MV-4-11 (cell line): ENCODE measurements at places on chromosomes 3 and 15.

DNA sequence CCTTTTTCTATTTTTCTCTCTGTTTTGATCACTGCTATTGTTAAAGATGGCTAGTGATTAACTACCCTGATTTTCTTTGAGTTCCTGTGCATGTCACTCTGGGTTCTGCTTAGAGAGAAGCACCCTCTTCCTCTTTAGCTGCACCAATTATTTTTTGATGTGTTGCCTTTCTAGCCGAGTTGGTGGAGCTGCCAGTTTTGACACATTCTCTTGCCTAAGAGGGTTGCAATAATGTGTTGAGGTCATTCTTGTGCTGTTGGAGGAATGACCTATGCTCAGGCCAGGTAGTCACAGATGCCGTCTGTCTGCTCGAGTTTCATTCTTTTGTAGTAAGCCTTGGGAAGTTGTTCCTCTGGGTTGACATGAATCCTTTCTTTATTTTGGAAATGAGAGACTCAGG, 84.6 kb upstream of the DPH6 start:
- peak; percentile 81 for DNase-seq

DNA sequence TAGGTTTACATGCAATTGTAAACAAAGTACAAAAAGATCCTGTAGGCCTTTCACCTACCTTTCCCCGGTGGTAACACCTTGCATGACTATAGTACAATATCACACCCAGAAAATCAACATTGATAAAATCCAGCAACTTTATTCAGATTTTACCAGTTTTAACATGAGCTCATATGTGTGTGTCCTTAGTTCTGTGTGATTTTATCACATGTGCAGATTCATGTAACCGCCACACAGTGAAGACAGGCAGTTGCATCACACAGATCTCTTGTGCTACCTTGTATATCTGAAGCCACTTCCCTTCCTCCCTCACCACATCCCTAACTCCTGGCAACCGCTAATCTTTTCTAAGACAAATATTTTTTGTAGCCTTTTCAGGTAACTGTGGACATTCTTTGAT, 183.5 kb upstream of the C2CD4B start:
- peak; percentile 73 for DNase-seq

GRCh38 chr15:100959066-100960050, 40.2 kb downstream of the LRRK1 start:
- peak; percentile 46 for DNase-seq

DNA sequence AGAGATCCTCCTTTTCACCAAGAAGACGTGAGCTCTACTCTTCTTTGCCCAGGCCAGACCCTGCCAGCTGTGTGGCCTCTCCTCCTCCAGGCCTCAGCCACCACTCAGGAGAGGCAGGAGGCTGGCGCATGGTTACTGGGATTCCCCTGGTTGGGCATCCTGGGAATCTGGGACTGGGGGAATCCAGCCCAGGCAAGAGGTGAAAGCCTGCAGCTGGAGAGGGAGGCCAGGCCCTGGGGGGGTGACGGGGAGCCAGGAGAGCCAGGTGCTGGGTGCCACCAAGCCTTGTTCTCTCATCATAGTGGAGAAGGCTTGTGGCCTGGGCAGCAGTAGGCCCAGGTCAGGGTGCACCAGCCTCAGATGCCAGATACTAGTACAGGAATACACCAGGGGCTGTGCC, 6.2 kb downstream of the CCDC9B start:
- no peak for DNase-seq

- no peak for DNase-seq
Measured at GRCh38 chr3:260898-261297, 64.3 kb downstream of the CHL1 start.

- peak; percentile 58 for DNase-seq
Measured at GRCh38 chr15:51448622-51449399, 107.4 kb downstream of the GLDN start.

- DNase-seq, result no peak
Measured at GRCh38 chr3:98772022-98772421, 8.9 kb downstream of the ST3GAL6 start.

GRCh38 chr3:173038484-173038871, 102.6 kb downstream of the SPATA16 start:
- DNase-seq, result no peak

DNA sequence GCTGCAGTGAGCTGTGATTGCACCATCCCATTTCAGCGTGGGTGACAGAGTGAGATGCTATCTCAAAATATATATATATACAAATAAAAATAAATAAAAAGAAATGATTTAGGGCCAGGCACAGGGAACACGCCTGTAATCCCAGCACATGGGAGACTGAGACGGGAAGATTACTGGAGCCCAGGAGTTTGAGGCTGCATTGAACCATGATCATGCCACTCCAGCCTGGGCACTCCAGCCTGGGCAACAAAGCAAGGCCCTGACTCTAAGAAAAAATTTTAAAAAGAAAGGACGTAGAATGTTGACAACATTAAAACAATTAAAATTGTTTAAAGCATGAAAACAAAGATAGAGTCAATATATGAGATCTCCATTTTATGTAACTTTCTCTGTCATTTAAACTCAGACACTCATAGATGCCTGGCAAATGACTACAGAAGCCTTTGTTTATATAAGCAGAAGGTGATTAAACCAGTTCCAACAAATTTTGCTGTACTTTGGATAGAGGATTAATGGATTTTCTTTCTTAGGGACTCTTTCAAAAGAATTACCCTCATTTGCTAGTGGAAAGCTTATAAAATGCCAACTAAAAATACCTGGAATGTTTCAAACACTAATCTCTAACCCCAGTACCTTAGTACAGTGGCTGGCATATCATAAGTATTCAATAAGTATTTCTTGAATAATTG, 10.7 kb upstream of the TRPM7 start:
- DNase-seq, result no peak

- no peak for DNase-seq
Measured at GRCh38 chr3:105842449-105842848, 26.4 kb downstream of the CBLB start.

DNA sequence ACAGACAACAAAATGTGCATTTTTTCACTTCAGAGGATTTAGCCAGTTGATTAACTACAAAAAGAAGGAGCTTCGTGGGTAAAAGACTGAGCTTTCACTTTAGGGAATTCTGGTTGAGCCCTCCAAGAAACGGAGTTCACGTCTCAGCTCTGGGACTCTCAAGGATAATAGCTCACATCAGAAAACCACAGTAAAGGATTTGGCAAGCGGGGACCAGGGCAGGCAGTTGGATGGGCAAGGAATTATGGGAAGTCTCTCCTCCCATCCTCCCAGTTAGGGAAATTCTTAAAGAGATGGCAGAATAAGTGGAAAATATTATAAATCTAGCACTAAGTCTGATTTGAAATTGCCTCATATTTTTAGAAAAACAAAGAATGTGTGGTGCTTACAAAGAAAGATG, 188.3 kb upstream of the EOMES start:
- no peak for DNase-seq

DNA sequence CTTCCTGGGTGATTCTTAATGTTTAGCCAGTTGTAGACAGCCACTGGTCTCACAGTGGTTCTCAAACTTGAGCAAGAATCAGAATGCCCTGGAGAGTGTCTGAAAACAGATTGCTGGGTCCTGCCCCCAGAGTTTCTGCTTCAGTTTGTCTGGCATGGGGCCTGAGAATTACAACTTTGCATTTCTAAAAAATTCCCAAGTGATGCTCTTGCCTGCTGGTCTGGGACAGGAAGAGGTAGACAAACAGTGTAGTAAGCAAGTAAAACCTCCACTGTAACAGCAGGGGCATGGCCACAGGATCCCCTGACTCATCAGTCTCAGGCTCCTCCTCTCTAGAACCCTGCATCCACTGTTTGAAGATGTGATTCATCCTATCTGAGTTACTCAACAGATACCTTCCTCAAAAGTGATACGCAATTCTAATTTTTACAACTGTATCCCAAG, 36.5 kb downstream of the DZIP1L start:
- peak; percentile 83 for DNase-seq

- no peak for DNase-seq
Measured at GRCh38 chr3:54599716-54600115, 328.1 kb downstream of the LRTM1 start.
